ENCODE measurements at places on chromosomes 7 and 10.

DNA sequence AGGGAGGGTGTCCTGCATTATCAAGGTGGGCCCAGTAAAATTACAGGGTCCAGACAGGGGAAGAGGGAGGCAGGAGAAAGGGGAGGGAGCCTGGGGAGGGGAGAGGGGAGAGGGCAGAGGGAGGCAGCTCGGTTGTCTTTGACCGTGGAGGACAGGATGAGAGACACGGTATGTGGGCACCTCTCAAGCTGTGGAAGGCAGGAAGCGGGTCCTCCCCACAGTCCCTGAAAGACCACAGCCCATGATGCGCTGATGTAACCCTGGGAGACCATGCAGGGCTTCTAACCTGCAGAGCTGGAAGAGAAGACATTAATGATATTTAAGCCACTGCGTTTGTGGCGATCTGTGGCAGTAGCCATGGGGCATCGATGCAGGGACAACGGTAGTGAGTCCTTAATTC, 27.2 kb upstream of the MNX1 start:
- DNase-seq = no peak

- DNase-seq = no peak
Measured at GRCh38 chr7:18421297-18422002, 74.1 kb upstream of the HDAC9 start.

DNA sequence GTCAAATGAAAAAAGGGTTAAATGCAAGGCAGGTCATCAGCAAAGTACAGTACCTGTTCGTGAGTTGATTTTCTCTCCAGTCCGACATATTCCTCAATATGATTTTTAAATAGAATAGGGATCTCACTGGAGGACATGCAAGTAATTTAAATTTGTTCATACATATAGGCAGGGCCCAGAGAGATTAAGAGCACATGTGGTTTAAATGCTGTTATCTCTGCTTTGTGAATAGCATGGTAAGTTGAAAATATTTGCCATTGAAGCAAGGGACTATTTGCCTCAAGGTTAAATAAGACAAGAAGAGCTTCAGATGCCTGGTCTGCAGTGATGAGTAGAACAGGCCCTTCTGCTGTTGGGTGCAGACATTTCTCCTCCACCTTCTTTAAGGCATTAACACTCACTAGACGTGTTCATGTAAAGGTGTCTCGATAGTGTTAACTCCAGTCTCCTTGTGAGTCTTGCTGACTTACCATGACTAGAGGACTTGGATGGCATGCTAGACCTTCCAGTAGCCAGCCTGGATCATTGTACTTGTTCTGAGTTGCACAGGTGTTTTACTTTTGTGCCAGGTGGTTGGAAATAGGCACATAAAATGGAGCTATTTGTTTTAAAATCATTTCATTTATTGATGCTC, 15.6 kb upstream of the AKR1C3 start:
- no peak for DNase-seq

DNA sequence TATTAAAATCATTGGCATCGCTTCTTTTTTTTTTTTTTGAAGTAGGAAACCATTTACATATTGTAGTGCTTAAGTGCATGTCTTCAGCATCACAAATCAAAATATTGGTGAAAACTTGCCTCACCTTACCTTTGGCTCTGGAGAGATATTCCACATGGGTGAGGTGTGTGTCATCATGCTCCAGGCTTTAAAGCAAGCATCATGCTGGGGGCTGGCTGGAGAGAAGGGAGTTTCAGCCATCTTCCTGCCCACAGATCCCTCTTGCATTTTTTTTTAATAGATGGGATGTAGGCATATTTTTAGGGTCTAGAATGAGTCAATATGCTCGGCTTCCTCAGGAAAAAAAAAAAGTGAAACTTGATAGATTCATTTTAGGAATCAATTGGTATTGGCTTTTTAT, 2.3 kb upstream of the INSYN2A start:
- DNase-seq = no peak

- DNase-seq = no peak
Measured at GRCh38 chr7:36820527-36821170, 96.4 kb upstream of the AOAH start.

- DNase-seq = no peak
Measured at GRCh38 chr7:101859411-101860106, 42.1 kb downstream of the CUX1 start.

- no peak for DNase-seq
Measured at GRCh38 chr7:27303026-27303425, 60.4 kb downstream of the EVX1 start.

DNA sequence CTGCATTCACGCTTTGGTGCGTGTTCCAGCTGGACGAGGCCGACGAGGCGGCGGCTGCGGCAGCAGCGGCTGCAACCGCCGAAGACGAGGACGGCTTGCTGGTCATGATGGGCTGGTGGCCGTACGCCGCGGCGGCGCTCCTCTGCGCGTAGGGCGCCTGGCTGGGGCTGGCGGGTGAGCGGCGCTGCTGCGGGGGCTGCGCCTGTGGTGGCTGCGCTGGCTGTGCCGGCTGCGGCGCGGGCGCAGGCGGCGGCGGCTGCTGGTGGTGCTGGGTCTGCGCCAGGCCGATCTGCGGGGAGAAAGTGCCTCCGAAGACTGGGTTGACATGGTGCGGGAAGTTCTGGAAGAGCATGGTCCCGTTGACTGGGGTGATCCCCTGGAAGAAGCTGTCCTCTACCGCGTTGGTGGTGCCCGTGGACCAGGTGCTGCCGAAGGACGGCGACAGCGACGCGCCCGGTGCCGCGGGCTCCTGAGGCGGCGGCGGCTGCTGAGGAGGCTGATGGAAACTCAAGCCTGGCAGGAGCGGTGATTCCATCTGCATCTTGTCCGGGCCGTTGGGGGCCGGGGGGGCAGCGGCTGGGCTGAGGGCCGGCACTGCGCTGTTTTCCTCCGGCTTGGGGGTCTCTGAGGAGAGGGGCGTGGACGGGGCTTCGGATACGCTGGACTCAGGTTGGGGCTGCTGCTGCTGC, 51.1 kb downstream of the CPEB3 start:
- DNase-seq = no peak

- no peak for DNase-seq
Measured at GRCh38 chr10:102639537-102639936, 4.7 kb upstream of the TRIM8 start.

DNA sequence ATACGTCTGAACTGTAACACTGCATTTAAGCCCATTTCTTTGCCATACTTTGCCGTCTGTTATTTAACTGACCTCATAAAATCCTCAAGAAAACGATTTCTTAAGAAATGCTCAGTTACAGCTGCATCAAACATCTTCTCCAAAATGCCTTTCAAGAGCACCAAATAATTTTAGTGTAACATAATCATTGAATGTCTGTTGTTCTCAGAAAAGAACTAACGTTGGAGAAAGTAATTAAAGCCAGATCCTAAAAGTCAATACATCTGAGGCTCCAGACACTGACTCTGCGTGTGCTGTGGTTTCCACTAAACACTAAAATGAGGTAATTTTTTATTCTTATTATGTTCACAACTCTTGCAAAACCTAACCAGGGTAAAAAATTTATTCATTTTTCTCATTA, 63.7 kb upstream of the LRRC17 start:
- no peak for DNase-seq

DNA sequence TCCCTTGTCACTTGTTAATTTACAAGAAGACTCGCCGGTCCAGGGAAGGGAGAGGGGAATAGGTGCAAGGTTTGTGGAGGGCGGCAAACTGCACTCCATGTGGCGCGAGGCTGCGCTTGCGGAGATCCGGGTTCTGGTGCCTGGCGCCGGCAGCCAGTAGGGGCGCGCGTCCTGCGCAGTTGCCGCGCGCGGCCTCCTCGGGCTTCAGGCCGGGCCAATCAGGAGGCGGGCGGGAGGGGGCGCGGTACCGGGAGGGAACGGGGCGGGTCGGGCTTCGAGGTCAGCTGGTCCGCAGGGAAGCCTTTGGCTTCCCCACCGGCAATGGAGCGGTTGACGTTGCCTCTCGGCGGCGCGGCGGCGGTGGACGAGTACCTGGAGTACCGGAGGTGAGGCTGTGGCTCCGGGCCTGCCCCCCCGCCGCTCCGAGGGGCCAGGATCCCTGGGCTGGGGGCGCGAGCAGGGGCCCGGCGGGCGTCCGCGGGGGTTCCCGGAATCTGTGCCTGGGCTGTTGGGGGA, at the start of gene FAM221A:
FAM221A (plus strand) TSS at position 302 of the 516 bp plus-strand sequence; CDS start at position 322, 20 bp downstream.
- no peak for DNase-seq

DNA sequence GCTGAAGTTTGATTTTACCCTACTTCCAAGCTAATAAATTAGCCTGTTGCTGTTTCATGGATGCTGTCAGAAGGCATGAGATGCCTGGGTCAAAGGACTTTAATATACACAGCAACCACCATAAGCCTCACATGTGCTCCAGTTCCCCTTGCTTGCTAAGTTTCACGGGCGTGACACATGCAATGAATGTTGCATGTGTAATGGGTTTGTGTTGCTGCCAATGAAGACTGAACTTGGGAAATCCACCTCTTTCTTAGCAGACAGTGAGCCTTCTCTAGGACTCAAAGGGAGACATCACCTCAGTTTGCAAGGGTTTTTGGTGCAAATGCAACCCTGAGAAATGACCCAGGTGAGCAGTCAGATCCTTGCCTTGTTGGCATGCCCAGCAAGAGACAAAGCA, 505.5 kb upstream of the PODXL start:
- DNase-seq = no peak

DNA sequence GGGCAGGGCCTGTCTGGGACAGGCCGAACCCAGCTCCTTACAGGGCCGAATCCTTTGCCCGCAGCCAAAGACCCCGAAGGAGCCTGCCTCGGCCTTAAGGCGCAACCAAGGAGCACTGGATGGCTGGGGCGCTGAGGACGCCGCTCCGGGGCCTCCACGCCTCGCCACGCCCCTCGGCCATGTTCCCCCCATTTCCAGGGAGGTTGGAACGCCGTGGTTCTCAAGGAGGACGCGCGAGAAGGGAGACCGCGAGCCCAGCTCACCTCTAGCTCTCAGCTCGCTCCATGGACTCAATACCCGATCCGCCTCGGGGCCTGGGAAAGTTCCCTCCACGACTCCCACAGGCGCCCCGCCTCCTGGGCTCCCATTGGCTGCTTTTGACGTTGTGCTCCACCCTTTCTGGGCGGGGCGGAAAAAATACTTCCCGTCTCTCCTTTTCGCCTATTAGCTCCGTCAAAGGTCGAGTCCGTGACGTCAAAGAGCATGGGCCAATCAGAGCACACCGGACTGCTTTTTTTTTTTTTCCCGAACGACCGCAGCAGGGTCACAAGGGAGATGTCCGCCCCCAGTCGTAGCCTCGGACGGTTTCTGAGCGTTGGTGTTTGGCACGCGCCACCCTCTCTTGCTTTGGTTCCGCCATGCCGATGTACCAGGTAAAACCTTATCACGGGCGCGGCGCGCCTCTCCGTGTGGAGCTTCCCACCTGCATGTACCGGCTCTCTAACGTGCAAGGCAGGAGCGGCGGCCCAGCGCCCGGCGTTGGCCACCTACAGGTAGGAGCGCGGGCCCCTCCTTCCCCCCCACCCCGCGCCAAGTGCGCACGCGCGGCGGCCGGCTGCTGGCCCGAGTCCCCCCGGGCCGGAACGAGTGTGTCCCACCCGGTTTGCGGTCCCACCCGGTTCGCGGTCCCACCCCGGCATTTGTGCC, 305.7 kb downstream of the TYW1 start:
- DNase-seq = peak; percentile 72

GRCh38 chr7:30910411-30911073, 1.1 kb upstream of the AQP1 start:
- DNase-seq = no peak

GRCh38 chr10:3417096-3417495, 244.5 kb upstream of the PITRM1 start:
- no peak for DNase-seq

DNA sequence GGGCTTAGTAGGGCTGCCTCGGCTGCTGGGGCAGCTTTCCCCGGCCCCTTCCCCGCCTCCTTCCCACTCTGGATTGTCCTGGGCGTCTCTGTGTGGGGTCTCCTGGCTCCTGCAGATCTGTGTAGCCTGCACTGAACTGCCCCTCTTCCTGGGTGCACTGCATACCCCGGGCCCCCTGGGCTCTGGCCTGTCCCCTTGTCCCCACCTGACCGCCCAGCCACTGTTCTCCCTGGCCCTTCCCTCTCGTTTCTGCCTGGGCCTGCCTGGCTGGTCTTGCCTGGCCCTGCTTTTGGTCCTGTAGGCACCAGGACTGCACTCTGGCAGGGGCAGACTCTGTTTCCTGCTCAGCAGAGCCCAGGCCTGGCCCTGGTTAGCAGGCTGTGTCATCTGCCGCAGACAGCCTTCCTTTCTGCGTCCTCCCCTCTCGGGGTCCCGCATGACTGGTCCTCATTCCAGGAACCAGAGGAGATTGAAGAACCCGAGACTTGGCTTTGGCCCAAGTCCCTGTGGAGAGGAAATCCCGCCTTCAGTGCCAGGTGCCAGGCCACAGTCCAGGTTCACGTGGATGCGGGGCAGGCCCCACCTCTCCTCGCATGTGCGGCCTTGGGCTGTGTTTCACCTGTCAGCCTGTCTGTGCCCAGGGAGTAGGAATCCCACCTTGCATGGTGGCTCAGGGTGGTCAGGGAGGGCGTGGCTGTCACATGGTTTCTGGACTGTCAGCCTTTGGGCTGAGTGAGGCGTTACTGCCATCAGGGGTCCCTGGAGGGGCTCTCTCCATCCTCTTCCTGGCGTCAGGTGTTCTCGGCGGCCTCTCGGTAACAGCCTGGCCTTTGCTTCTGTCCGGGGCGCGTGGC, 9.2 kb downstream of the INPP5A start:
- DNase-seq = no peak

DNA sequence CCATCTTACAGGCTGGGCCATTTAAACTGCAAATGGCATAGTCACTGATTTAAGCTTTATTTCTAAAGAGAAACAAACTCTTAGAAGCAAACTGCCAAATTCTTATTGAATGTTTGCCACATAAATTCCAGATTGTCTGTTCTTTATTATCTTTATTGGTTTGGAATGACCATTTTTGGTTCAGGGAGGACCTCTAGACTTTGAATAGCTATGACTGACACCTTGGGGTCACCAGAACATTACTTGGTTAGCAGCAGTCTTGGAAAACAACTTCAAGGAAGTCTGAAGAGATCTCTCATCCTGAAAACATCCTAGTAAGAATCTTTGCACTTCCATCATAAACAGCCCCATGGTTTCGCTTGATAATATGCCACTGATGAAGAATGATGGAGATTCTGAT, 197.1 kb downstream of the SUGCT start:
- DNase-seq = no peak

GRCh38 chr10:133608855-133609254, 17.7 kb downstream of the FRG2B start:
- DNase-seq = no peak

- no peak for DNase-seq
Measured at GRCh38 chr7:122248472-122248871, 56.1 kb downstream of the FEZF1 start.

DNA sequence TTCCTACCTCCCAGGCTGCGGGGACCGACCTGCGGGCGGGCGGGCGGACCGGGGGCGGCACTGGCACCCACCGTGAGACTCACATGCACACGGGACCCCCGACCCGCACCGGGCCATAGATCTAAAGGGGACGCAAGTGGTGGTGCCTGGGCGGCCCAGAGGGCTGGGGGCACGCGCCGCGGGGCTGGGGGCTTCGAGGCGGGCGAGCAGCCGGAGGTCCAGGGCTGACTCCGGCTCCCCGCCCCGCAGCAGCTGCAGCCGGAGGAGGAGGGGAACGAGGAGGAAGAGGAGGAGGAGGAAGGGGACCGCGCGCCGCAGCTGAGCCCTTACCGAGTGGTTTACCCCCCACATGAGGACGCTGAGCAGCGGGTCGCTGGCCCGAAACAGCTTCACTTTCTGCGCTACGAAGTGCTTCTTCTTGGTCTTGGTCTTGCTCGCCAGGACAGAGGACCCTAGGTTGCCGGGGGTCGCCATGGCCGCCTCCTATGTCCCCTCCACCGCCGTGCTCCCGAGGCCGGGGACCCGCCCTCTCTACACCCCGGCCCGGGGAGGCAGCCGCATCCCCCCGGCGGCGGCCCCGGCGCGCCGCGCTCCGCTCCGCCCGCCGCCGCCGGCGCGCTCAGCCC, 412 bp downstream of the PIP4K2A start:
- no peak for DNase-seq

All from SIG-M5 (cell line).